ENCODE measurements at places on chromosomes 4 and X.

DNA sequence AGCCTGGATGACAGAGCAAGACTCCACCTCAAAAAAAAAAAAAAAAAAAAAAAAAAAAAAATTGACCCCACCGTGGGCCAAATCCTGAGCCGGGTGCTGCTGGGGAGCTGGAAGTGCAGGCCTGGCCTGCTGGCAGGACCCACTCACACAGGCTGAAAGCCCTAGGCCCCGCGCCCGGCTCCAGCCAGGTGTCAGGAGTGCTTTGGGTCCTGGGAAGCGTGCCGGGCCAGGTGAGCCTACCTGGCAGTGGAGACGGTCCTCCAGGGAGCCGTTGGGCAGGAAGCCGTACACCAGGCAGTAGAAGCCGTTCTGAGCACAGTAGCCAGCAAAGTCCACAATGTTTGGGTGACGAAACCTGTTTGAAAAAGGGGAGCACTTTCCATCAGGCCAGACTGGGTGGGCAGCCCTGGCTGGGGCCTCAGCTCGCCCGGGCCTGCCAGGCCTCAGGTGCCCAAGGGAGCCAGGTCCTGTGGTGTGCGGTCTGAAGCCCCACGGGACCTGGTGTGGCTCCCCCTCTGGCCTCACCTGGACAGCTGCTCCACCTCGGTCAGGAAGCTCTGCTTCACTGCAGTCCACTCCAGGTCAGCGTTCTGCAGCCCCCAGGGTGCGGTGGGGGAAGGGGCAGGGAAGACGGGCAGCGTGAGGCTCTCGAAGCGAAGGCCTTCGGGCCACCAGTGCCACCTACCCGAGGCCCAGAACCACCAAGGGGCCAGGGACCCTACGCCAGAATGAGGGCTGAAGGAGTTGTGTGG, 1.8 kb downstream of the IRAK1 start:
- DNase-seq, result no peak

GRCh38 chr4:138241281-138242075, 671 bp downstream of the SLC7A11 start:
- no peak for DNase-seq

- DNase-seq, result peak; percentile 94
Measured at GRCh38 chr4:141046255-141046654, 87.0 kb downstream of the RNF150 start.

DNA sequence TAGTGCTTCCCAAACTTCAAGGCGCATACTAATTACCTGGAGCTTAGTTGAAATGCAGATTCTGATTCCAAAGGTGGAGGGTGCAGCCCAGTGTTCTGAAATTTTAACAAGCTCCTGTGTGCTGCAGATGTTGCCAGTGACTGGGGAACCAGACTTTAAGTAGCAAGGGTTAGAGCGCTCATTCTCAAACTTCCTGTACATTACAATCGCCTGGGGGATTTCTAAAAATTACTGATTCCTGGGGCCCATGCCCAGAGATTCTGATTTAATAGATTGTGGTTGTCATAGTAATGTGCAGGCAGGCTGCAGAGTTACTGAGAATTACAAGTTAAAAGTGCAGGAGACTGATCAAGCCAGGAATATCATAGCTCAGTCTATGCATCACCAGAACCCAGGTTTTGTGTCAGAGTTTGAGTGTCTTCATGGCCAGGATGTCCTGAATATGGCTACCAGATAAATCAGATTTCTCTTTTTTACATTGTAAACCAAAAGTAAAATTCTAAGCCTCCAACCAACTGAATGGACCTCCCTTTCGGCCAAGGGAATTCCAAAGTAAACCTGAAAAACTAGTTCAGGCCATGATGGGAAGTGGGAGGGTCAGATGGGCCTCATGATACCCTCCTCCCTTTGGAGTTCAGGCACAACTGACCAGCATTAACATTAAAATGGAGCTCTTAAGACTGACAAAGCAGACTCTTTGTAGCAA, 121.6 kb downstream of the ATXN3L start:
- DNase-seq, result no peak

- no peak for DNase-seq
Measured at GRCh38 chrX:153557618-153558355, 40.3 kb downstream of the ATP2B3 start.

GRCh38 chr4:59537246-59537886, 1662.8 kb upstream of the ADGRL3 start:
- no peak for DNase-seq

- no peak for DNase-seq
Measured at GRCh38 chrX:13764281-13764680, 29.7 kb downstream of the OFD1 start.

- DNase-seq, result no peak
Measured at GRCh38 chrX:9650091-9650490, 115.6 kb downstream of the GPR143 start.

- no peak for DNase-seq
Measured at GRCh38 chr4:3112609-3113469, 38.4 kb downstream of the HTT start.

GRCh38 chrX:8346060-8346459, 118.6 kb upstream of the VCX3B start:
- no peak for DNase-seq

GRCh38 chr4:39103291-39103690, 41.3 kb downstream of the KLHL5 start:
- DNase-seq, result no peak

DNA sequence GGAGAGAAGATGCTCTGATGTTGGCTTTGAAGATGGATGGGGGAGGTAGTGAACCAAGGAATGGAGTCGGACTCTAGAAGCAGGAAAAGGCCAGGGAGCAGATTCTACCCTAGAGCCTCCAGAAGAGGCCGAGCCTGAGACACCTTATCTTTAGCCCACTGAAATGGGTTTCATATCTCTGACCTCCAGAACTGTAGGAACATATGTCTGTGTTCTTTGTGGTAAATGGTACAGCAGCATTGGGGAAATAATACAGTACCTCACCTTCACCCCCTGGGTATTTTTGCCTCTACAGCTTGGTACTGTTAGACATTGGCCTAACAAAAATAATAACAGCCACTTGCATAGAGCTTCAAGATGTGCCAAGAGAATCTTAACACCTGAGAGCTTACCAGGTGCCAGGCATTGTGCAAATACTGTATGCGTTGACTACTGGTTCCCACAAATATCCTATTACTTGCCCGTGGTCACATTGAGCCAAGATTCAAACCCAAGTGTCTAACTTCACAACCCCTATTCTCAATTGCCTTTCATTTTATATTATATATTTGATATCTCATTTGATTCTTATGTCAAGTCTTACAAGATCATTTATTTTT, 57.0 kb upstream of the PGM2 start:
- DNase-seq, result no peak

- no peak for DNase-seq
Measured at GRCh38 chrX:49197543-49198087, 2.4 kb downstream of the SYP start.

GRCh38 chr4:124028182-124028581, 631.6 kb downstream of the SPRY1 start:
- DNase-seq, result no peak

- no peak for DNase-seq
Measured at GRCh38 chrX:116238093-116238492, 67.5 kb downstream of the AGTR2 start.

DNA sequence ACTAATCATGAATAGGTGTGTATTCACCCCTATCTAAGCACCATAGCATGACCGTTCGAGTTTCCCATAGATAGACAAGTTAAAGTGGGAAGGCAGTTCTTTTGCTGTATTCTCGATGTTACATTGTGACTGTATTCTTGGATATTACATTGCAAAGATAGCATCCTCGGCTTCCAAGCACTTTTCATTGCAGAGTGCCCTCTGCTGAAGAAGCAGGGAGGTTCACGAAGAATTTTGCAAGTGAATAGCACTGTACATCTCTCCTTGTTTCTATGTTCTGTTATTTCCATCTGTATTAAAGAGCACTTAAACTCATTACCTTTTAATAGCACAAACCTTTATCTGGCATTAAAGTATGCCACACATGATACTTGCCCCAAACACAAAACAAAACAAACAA, 426.7 kb upstream of the ARX start:
- no peak for DNase-seq

- no peak for DNase-seq
Measured at GRCh38 chr4:139907001-139907809, 241.6 kb downstream of the MGST2 start.

- DNase-seq, result no peak
Measured at GRCh38 chr4:38924353-38924752, 56.7 kb downstream of the FAM114A1 start.

DNA sequence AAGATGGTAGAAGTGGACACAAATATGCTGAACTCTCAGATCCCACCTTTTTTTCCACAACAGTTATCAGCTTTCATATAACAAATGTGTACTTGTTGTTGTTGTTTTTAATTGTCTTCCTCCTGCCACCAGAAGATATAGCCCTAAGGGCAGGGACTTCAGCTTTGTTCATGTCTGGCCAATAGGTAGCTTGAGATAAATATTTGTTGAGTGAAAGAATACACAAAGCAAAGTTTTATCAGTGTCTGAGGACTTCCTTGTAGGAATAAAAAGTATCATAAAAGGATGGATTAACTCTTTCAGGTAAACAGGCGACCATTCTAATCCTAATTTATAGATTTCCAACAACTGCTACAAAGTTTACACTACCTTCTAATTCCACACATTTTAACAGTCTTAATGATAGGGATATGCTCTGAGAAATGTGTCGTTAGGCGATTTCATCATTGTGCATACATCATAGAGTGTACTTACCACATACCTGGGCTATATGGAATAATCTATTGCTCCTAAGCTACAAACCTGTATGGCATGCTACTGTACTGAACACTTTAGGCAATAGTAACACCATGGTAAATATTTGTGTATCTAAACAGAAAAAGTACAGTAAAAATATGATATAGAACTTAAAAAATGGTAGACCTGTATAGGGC, 186.1 kb downstream of the ATOH1 start:
- no peak for DNase-seq

GRCh38 chrX:39318506-39319343, 517.5 kb downstream of the MID1IP1 start:
- DNase-seq, result no peak

GRCh38 chr4:73922766-73923630, 53.8 kb downstream of the CXCL1 start:
- DNase-seq, result peak; percentile 38

GRCh38 chrX:74408304-74408703, 13.0 kb upstream of the SLC16A2 start:
- DNase-seq, result no peak

DNA sequence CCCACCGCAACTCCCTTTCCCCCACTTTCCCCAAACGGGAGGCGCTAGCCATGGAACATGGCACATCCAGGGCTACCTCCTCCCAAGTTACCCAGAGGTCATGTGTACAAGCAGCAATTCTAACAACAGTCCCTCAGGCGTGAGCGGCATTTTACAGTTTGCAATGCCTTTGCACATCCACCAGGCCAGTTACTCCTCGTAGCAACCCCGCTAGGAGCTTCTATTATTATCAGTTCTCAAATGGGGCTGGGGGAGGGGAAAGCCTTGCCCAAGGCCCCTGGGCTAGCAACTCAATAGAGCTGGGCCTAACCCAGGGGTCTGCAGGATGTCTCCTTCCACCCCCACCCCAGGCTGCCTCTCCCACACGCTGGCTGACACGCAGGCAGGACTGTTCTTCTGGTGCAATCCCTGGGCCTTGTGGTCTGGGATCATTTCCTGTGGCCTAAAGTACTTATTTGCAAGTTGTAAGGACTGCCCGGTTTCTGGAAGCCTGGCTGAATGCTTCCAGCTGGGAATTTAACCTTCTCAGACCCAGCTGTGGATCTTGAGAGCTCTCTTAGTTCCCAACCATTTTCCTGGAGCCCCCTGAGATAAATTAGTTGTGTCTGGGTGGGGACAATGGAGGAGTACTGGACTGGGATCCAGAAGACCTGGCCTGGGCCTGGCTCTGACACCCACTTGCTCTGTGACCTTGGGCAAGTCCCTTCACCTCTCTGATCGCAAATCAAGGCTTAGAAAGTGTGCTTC, 27.7 kb downstream of the PJA1 start:
- peak; percentile 29 for DNase-seq

DNA sequence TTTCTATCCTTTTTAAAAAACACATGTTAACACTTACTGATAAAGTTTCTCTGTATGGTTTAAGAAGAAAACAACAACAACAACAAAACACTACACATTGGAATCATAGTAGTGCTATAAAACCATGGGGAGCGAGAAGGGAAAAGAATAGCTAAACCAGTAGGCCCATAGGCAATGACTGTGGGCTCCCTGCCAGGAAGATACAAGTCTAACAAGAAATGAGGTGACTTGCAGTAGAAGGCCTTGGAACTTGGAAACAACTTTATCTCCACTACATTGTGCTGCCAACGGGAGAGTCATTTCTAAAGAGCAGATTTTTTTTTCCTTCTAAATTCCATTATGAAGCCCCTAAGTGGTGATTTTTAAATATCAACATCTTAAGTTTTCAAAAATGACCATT, 78.0 kb downstream of the GPC4 start:
- no peak for DNase-seq

- no peak for DNase-seq
Measured at GRCh38 chrX:155179346-155179997, 36.8 kb upstream of the VBP1 start.

DNA sequence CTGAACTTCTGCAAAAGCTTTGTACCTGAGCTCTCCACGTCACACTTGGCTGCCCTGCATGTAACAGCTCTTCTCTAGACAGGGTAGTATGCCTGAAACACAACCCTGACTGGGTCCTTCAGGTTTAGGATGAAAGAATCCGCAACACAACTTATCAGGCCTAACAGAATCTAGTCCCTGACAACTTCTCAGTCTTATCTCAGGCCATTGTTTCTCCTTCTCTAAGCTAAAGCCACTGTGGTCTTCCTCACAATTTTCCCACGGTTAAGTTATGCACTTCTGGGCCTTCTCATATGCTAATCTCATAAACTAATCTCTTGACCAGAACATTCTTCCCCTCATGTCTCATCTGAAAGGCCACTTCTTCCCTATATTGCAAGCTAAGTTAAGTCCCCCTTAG, 10.8 kb upstream of the TMPRSS11B start:
- no peak for DNase-seq
